ENCODE measurements at places on chromosomes 2 and 18.

GRCh38 chr18:24659827-24660720 lies 199.6 kb downstream of the HRH4 start:
- DNase-seq, result peak; percentile 8

DNA sequence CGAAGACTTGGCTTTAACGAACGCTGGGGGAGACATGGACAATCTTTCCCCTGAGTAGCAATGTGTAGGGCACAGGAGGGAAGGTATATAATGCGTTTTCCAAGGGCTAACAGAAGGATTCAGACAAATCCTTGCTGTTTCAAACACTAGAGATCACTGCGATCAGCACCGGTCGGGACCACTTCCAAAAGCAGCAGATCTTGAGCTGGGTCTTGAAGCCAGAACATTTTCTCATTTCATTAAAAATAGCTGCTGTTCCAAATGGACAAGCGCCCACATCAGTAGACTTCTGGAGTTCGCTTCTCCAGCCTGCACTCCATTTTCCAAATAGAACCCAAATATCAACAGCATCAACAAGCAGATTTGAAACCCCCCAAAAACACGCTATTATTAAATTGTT lies 65.1 kb upstream of the MAPRE2 start:
- no peak for DNase-seq

- no peak for DNase-seq
These were observed 90.2 kb downstream of the FAM161A start for GRCh38 chr2:61763605-61764034.

- DNase-seq, result no peak
These were observed 147.1 kb downstream of the ARHGAP28 start for GRCh38 chr18:6876641-6877041.

- no peak for DNase-seq
These were observed 25.7 kb downstream of the MDH1 start for GRCh38 chr2:63614448-63614968.

DNA sequence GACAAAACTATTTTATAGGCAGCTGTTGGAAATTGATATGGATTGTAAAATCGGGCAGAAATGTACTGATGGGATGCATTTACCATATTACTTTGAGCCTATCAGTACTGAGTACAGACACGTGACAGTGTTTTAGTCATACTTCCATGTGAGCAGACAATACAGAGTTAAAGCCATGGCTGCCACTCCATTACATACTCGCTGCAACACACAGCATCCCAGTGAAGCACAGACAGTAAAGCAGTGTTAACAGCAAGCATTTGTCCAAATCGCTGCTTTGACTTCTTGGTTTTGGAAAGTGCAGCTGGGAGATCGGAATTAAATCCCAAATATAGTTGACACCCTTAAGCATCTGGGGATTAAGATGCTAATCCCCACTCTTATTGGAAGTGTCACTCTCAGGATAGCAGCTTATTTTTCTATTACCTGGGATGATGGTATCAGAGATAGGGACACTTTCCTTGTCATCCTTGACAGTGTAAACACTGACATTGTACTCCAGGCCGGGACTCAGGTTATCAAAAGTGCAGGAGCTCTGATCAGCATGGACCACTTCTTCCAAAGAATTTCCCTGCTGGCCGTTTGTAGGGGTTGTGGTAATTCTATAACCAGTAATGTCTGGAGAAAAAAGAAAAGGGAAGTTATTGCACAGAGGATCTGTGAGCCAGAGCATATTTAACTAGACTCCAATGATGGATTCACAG lies 41.6 kb downstream of the FN1 start:
- no peak for DNase-seq
